ENCODE measurements at places on chromosomes 12 and 14. TPM values are rescaled to one million over a fixed set of nuclear protein-coding genes. Genes with fewer than 3 reads are reported as not detected.
A peak's percentile ranks its signal among the peaks of the same experiment; 100 is the strongest.

Gene SYCP3
- total RNA-seq, result not detected

Gene GLI1
- 0.98 TPM for total RNA-seq

- H3K4me1 ChIP-seq, result peaks cover 42% of the 10 kb centered on the region
- H3K27ac ChIP-seq, result peak overlapping the region; percentile 78
- DNase-seq, result no peak
Measured at GRCh38 chr12:121352682-121353018, 439 bp upstream of the ANAPC5 start.

- H3K36me3 ChIP-seq, result peaks cover 41% of the 10 kb centered on the region
- H3K27me3 ChIP-seq, result no peaks in the 10 kb centered on the region
- peak; percentile 97 for DNase-seq
- peak overlapping the region; percentile 87 for H3K27ac ChIP-seq
- peaks cover 19% of the 10 kb centered on the region for H3K4me1 ChIP-seq
- H3K4me3 ChIP-seq, result peak overlapping the region; percentile 68
Measured at GRCh38 chr14:21476523-21476924, 235 bp downstream of the RAB2B start.

GRCh38 chr14:92968291-92969020 lies 45.5 kb downstream of the CHGA start:
- no peak overlapping the region for H3K27ac ChIP-seq
- H3K27me3 ChIP-seq, result no peaks in the 10 kb centered on the region
- no peak overlapping the region for H3K4me3 ChIP-seq
- H3K4me1 ChIP-seq, result peaks cover 31% of the 10 kb centered on the region
- no peaks in the 10 kb centered on the region for H3K36me3 ChIP-seq

Data from esophagus muscularis mucosa (tissue), 4 donors.